ENCODE measurements at places on chromosomes 2 and 18.

GRCh38 chr18:50749945-50750344 is 69.9 kb downstream of the MRO start:
- no peak for DNase-seq

GRCh38 chr2:99834426-99834825 is 308.0 kb downstream of the AFF3 start:
- no peak for DNase-seq

GRCh38 chr2:127526132-127527000 is at the start of gene IWS1:
Gene IWS1 (minus strand): TSS chr2:127526489. CDS start chr2:127526208, 281 bp downstream.
- DNase-seq = peak; percentile 88

- DNase-seq = no peak
Measured at GRCh38 chr2:32836933-32837332, 109.8 kb upstream of the LTBP1 start.

GRCh38 chr2:220228310-220229006 is 601.0 kb downstream of the SLC4A3 start:
- DNase-seq = no peak

GRCh38 chr2:18918280-18918679 is 328.9 kb upstream of the NT5C1B start:
- DNase-seq = no peak

DNA sequence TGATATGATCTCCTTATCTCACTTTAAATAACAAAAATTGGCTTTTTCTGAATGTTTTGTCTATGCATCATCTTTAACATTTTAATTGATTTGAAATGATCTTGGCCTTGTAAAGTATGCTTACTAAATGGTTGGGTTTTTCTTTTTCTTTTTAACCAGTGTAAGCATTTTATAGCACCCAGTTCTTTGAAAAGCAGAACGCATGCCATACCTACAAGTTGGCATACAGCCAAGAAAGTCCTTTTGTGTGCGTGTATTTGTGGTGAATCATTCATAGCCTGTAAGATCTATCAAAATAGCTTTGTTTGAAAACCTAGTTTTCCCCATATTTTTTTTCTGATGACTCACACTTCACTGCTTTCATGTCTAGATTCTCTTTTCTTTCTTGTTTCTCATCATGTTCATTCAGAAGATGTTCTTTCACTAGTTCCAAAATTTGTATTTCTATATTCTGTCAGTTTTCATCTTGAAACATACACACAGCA is 4.1 kb upstream of the VRK2 start:
- DNase-seq = no peak

DNA sequence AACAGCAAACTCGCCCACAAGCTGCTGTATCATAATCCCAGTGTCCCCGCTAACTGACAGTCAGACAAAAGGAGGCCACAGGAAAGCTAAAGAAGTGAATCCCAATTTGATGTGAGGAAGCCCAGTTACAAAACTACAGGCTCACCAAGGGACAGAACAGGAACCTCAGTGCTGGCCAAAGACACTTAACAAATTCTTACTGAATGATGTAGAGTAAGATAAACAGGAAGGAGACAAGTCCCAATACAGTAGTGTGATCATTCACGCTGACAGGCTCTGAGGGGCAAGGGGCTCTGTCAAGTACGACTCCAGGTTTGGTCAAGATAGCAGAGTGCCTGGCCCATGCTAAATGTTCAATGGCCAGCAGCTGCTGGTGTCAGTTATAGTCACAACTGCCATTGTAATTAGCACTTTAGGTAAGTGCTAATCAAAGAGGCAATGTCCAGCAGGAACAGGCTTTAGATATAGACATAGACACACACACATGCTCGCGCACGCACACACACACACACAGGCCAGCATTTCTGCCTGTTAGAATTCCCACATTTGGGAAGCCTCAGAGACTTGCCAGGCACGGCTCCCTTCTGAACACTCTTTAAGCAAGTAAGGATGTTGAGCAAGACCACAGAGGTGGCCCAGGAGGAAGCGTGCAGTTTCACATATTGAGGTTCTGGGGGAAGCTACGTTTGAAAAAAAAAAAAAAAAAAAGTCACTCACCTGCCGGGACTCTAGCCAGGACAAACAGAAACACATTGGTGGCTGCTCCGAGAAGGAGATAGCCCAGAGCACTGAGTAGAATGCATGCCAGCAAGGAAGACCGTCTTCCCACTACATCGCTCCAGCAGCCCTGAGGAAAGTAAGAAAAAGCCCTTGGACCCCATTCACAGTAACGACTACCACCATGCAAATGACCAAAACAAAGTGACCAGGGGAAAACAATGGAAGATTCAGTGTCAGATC is 35.4 kb upstream of the TMEM182 start:
- no peak for DNase-seq

GRCh38 chr2:71082402-71083252 is 14.2 kb downstream of the NAGK start:
- DNase-seq = peak; percentile 16

Measured in stimulated activated CD4-positive, alpha-beta T cell treated with anti-CD3 and anti-CD28 coated beads, Interleukin-12 subunit alpha, Interleukin-12 subunit beta, amount 100 ng/mL, for 4 hours (primary cell).